ENCODE measurements at places on chromosomes 7 and 10.

DNA sequence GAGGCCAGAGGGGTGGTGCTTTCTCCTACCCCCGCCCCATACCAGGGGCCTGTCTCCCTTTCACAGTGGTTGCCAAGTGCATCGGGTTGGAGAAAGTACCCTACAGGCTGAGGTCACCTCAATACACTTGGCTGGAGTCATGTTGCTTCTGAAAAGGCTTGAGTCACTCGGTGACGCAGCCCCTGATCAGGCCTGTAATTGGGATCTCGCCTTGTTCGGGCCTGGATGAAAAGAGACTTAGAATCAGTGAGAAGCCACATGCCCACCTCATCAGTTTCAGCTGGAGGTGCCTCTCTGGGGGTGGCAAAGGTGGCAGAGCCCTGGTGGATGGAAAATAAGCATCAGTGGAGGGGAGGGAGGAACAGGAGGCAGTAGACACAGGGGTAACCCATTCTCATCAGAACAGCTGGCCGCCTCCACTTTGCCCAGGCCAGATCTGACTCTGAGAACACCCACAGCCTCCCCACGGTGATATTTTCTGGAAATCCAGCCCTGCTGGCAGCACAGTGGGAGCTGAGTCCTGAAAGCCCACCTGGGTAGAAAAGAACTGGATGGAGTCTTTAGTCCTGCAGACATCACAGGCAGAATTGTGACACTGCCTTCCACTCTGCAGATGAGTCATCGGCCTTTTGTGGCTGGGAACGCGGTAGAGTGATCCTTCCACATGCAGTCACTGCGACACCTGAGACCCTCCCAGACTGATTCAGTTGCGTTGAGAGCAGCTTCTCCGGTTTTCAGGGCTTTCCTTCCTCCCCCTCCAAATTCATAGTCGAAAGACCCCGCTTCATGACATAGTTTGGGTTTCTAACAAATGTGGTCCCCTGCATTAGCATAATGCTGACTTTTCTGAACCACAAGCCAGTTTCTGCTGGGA is 108.0 kb downstream of the GRK5 start:
- no peak for DNase-seq

DNA sequence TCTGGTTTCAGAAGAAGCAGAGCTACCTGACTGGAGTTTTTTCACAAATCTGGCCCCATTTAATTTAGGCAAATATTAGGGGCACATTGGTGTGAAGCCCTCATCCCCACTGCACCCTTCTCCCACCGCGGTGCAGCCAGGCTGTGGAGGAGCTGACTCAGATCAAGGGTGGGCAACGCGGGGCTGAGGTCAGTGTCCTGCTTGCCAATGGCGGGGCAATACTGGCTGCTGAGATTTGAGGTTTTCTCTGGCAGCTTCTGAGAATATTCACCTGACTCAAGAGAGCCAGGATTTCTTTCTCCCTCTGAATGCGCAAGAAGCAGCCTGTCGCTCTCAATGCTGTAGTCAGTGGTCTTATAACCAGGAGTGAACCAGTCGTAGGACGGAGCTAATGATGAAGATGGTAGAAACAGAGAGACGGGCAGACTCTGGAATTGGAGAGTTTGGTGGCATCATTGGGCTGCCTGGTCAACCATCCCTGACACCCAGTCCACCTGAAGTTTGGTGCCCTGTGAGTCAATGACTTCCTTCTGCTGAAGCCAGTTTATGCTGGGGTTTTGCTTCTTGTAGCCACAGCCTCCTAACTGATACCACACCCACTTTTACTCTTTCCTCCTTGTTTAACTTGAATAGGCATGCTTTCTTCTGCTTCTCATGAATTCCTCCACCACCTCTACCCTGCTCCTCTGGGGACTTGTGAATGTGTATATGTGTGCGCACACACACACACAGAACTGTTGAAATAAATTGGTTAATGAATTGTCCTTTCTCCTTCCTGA is 123.7 kb upstream of the CTBP2 start:
- DNase-seq: no peak

GRCh38 chr7:42886129-42886528 is 25.7 kb downstream of the C7orf25 start:
- no peak for DNase-seq

GRCh38 chr10:16965740-16966447 is 148.7 kb upstream of the RSU1 start:
- no peak for DNase-seq

GRCh38 chr7:20834656-20835055 is 48.0 kb upstream of the SP8 start:
- no peak for DNase-seq

GRCh38 chr7:38481401-38481800 is 149.8 kb downstream of the AMPH start:
- DNase-seq: no peak

DNA sequence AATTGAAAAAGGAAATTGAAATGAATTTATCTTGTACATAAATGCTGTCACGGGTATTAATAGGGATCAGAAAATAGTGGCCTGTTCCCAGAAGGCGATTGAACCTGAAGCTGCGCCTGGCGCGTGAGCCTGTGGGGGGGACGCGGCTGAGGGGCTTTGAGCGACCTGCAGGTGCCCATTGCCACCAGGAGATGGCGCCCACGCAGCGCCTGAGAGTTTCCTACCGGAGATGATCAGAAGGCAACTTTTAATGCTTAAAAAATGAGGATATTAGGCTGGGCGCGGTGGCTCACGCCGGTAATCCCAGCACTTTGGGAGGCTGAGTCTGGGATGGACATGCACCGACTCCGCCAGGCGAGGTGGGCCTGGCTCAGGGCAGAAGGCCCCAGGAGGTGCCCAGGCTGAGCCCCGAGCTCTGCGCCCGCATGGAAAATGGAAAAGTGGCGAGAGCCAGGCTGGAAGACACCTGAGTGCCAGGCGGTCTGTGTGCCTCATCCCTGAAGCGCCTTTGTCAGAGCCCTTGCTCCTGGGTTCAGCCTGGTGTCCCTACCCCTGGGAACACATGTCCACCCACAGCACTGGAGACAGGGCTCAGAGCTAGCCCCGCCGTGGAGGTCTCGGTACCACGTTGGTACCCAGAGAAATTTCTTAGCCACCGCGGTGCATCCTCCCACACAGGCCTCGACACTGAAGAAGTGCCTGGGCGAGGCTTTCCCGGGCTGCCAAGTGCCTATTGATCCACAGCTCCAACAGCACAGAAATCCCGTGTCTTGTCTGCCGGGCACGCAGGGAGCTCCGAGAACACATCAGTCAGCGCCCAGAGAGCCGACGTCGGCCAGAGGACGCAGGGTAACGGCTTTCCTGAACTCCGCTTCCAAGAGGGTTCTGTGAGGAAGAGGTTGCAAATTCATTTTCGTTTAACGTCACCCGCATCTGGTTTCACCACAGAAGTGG is 117.4 kb downstream of the INPP5A start:
- no peak for DNase-seq

GRCh38 chr7:16785321-16785720 is 19.5 kb downstream of the AGR2 start:
- DNase-seq: no peak

DNA sequence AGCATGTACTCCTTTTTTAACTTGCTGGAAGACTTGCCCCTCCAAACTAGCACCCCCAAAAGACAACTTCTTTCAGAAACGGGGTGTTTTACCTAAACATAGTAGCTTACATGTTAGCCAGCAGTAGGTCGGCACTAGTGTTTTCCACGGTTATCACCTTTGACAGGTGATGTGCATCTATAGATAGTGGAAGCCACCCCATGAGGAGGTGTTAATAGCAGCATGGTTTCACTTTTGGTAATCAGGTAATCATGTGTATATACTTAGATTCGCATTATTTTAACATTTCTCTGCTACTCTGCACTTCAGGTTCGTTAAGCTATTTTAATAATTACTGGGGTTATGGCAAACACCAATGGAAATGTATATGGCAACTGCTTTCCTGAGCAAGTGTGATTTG is 17.6 kb downstream of the SRI start:
- no peak for DNase-seq

- no peak for DNase-seq
Observed at GRCh38 chr7:106398786-106399185, 114.0 kb upstream of the NAMPT start.

DNA sequence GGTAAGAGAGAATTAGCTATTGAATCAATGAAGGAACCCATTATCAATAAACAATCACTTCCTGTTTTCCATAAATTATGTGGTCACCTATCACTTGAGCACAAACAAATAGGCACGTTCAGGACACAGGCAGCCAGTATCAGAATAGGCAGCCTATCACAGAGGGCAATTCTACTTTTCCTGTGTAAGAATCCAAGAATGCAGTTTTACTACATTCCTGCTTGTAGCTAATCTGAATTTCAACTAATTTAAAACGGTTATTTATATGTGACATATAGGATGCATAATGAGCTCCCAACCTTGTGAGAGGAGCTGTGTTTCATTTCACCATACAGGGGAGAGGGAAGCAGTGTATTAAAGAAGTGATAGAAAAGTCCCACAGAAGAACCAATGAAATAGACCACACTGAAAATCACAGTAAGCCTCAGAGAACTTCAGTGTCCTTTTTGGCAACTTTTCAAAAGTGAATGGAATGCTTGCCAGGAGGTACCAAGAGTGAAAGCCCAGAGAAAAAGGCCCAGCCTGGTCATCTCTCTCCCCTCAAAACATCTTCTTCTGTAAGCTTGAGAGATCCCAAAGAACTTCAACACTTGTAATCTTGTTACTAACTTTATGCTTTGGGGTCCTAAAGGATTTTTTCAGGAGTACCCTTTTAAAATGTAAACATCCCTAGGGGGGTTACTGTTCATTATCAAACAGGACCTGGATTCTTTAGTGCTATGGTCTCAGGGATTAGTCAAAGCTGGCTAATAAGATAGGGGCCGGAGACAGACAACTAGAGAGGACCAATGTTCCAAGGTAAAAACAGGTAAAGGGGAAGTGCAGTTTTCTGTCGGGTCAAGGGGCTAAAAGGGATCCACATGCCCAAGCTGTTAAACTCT is 1.3 kb downstream of the IMMP2L start:
- DNase-seq: no peak

- DNase-seq: no peak
Observed at GRCh38 chr10:7986851-7987250, 67.6 kb upstream of the GATA3 start.

Measured in cortex of kidney (tissue), 1 donor.